ENCODE measurements at places on chromosomes 3 and 15. TPM values are rescaled to one million over a fixed set of nuclear protein-coding genes. Genes with fewer than 3 reads are reported as not detected.

DNA sequence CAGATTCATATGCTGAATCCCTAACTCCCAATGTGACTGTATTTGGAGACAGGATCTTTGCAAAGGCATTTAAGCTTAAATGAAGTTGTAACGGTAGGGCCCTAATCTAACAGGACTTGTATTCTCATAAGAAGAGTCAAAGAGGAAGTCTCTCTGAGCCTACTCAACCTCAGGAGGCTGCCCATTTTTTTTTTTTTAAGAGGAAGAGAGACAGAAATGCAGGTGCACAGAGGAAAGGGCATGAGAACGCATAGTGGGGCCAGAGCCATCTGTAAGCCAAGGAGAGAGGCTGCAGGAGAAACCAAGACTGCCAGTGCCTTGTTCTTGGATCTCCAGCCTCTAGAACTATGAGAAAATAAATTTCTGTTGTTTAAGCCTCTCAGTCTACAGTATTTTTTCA, 28.4 kb downstream of the ZNF860 start:
- no peak for DNase-seq

GRCh38 chr3:16277471-16277870, 12.5 kb downstream of the OXNAD1 start:
- no peak for DNase-seq

TRIM42 gene
- total RNA-seq = not detected

TOPAZ1 gene
- total RNA-seq = not detected

All from activated CD4-positive, alpha-beta T cell treated with anti-CD3 and anti-CD28 coated beads, Interleukin-2, amount 10 ng/mL, durations not matched to agents 7 days and 5 days (primary cell).